ENCODE measurements at places on chromosomes 11 and 22.

DNA sequence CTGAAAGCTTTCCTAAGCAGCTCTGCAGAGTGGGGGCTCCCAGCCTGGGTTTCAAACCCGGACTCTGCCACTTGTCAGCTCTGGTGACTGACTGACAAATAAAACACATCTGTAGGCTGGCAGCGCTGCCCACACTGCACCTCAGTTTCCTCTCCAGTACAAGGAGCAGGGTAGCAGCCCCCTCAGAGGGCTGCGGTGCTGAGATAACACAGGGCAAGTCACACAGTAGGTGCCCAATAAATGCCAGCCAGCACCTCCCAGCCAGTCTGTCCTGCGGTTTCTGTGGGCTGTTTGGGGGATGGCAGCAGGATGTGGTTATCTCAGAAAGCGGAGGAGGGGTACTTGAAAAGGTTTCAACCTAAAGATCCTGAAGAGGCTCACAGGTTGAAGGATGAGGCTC is 1.5 kb downstream of the SYT12 start:
- no peak for DNase-seq

- DNase-seq = no peak
Measured at GRCh38 chr22:38097557-38098409, 12.7 kb downstream of the BAIAP2L2 start.

DNA sequence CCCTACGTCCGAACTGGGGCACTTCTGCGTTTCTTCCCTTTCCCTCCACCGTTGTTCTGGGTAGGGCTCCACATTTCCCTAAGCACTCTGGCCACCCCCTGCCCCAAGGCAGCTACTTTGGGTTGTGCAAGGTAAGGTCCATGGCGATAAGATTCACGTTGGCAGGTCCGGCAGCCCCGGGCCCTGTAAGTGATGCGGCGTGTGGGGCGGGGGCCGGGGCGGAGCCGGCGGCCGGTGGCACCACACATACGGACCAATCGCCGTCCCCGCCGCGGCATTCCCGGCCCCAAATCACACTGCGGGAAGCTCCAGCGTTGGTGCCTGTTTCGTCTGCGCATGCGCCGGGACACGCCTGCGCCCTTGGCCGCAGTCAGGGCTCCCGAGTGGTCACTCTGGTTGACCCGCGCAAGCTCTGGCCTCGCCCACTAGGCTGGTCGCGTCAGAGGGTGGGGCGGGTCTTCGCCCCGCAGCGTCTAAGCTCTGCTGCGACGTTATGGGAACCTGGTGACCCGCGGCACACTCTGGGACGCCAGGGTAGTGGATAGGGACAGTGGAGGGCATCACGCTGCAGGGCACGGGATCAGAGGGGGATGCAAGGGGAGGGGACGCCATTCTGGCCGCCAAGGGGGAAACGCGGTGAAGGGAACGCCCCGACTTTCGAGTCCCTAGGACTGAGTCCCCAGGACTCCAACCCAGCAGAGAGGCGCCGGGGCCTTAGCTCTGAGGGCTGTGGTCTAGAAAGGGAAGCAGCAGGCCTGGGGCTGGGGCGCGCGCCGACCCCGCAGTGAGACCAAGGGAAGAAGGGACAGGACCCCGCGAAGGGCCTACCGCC is 1.6 kb downstream of the FADS1 start:
- peak; percentile 62 for DNase-seq

GRCh38 chr11:64592656-64593055 is 1.6 kb downstream of the SLC22A12 start:
- no peak for DNase-seq

DNA sequence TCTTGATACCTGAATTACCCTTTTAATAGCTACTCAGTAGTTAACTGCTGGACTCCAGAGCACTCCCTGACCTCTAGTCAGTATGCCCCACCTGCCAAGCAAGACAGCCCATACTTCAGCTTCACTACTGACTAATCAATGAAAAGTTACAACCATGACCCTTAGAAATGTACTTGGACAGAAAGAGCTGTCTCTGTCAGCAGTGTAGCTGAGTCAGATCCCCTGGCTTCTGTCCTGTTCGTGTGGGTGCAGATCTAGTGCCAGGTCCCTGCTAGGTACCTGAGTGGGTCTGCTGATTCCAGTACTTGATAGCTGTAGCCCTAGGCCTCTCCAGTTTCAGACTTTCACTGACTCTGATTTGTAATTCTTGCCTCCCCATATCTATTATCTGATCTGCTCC is 265.8 kb upstream of the POU2AF2 start:
- no peak for DNase-seq

DNA sequence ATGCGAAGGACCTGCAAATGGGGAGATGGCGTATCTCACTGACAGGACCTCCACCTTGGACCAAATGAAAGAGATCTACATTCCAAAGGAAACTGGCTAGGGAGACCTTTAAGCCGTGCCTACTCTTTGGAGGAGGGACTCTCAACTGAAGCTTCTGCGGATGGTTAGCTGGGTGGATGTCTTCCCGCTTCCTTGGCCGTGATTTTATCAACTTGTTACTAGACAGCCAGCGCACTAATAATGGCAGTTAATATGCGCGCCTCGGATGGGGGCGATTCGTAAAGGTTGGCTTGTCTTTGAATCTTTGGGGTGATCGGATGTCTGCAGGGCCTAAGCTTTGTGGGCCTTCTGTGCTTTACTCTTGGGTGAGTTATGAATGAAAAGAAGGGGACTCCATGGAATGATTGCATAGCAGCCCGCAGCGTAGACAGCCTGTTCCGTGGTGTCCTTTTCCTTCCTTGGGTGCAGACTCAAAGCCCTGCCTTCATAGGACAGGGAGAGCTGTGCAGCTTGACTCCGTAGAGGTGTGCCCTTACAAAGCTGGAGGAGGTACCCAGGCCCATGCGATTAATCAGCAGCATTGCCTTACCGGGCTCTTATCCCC is 1.5 kb downstream of the ZNRF3 start:
- no peak for DNase-seq

GRCh38 chr22:49368976-49369725 is 458.5 kb downstream of the BRD1 start:
- DNase-seq = no peak

GRCh38 chr11:11035331-11035730 is 177.5 kb upstream of the ZBED5 start:
- no peak for DNase-seq

DNA sequence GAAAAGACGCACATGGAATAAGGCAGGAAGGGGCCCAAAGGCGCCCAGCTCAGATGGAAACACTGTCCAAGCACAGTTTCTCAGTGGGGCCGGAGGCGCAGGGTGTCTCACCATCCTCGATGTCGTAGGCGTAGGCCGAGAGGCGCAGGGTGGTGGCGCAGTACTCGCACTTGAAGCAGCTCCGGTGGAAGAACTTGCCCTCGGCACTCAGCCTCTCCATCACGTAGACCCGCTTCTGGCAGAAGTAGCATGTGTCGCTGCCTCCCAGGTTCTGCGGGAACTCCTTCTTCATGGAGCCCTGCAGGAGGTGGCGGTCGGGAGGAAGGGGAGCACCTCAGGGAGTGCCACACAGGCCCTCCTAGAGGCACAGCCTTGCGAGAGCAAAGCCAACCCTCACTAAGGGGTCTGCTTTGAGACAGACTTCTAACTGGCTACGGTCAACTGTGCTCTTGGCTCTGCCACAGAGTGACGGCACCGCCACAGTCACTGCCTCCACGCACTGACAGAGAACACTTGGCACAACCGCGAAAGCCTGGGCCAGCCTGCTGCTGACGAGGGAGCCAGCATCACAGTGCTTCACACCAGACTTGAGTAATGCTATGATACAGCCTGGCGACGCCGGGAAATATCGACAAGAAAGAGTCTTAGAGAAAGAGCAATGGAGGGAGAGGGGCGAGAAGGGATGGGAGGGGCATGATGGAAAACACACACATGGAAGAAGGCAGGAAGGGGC is 97.6 kb upstream of the BID start:
- DNase-seq = no peak

- no peak for DNase-seq
Measured at GRCh38 chr11:9004183-9004926, 554 bp upstream of the NRIP3 start.

DNA sequence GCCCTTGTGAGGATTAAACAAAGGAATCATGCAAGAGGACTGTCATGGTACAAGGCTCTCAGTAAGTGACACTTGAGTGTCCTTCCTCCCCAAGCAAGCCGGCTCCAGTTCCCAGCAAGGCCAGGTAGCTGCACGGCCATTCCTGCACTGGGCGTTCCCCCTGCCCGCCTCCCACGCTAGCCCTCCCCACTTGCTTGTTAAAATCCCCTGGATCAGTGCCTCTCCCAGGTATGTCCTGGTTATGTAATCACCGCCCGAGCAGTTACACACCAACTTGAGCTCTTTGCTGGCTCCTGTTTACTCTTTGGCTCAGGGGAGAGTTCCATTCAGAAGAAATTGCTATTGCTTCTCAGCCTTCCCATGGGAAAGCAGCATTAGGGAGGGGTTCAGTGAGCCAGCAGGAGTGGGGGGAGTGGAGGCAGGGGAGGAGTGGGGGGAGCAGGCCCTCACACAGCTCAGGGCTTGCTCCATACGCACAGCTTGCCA is 19.4 kb upstream of the MYEOV start:
- DNase-seq = no peak

DNA sequence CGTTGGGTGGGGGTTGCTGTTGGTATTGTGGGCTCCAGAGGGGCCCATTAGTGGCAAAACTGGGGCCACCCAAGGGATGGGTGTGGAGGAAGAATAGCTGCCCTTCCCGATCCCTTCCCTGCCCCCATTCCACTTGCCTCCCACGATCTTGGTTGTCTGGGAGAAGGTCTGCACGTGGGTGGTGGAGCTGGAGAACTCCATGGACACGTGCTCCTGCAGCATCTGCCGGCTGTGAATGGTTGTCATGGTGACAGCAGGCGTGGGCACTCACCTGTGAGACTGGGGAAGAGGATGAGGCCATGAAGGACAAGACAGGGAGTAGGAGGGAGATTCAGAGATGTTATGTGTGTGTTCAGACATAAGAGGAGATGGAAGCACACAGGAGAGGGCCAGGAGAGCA is 2.0 kb downstream of the IGSF22 start:
- no peak for DNase-seq

DNA sequence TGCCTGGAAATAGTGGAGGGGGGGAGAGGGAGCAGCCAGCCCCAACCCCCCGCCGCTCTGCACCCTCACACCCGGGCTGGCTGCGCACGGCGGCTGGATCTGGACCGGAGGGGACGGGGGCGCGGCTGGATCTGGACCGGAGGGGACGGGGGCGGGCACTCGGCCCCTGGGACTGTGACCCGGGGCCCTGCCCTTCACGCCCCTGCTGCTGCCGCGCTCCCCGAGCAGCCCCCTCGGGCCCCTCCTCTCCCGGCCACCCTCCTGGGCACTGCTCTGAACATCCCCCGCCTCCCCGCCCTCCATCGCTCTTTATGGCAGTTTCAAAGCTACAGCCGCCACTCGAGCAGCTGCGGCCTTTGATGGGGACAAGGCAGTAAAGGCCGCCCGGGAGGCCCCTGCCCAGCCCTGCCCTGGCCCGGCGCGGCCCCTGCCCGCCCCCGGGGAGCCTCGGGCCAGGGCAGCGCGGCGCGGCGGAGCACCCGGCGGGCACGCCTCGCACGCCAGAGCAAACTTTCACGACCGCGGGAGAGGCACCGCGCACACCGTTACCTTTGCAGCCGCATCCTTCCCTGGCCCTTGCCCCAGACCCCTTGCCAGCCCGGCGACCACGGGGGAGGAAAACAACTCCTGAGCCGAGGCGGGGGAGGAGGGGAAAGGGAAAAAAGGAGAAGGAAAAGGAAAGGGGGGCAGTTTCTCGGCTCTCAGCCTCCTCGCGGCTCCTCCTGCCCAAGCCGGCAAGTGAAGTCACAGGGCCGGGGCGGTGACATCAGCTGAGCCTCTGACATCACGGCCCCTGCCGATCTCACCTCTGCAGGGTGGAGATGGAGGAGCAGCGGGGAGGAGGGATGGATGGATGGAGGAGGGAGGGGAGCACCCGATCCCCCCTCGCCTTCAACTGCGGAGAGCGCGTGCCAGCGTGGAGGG is 13.1 kb upstream of the TCF20 start:
- no peak for DNase-seq

DNA sequence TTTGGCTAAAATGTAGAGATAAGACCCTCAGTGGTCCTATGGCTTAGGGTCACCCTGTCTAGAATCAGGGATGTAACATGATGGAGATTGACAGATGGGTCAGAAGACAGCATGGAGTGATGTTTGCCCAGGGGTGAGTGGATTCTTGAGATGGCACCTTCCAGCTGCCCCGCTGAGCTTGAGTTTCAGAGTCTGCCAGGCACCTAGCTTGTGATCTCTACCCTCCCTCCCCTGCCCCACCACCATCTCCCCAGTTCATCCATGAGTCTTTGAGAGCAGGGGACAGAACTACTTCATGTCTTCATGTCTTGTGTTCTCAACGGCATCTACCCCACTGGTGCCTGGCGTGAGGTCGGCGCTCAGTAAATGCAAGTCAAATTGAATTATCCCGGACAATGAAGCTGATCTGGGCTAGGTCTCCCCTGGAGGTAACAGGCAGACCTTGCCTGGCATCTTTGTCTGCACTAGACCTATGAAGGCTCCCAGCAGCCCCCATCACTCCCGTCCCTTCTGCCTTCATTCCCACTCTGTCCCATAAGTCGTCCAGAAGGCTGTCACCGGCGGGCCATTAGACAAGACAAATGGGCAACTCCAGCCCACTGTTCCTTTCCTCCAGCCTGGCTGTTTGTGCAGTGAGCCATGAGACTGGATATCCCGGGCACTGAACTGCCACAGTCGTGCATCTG is 239.2 kb upstream of the TBCEL start:
- DNase-seq = no peak

GRCh38 chr11:43830928-43831440 is 49.6 kb upstream of the ALKBH3 start:
- DNase-seq = peak; percentile 43

DNA sequence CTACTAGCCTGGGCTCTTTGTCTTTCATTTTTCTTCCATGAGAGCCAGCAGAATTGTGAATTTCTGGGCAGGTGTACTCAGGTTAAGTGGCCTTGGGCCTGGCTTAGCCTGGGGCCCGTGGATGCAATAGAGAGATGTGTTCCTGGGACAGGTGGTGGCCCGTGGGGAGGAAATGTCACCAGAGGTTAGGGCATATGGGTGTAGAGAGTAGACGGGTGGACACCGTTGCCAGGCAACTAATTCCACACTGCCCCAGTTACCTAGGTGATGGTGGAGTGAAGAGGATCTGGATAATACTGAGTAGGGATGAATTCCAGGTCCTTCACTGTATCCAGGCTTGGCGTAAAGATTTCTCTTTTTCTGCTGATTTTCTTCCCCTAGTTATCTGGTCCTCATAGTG is 175.0 kb downstream of the INSC start:
- DNase-seq = no peak

Data from Kasumi-1 (cell line).